ENCODE measurements at places on chromosomes 4 and X.

DNA sequence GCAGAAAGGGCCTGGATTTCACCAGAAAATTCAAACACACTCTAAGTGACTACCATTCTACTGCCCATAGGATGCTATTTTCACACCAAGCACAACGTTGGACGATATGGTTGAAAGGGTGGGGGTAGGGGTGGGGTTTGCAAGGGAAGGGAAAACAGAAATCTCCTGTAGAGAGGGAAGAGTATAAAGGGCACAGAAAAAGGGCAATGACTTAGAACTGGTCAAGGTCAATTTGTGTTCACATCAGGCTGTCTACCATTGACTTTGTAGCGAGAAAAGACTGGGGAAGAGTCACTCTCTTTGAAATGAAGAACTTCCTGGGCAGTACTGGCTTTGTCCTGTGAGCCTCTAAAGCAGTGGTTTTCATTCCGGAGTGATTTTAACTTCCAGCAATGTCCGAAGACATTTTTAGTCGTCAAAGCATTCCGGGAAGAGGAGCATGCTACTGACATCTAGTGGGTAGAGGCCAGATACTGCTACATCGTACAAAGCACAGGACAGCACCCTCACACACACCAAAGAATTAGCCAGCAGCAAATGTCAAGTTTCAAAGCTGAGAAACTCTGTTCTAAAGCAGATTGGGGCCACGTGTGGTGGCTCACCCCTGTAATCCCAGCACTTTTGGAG is 48.4 kb upstream of the SLC7A3 start:
- H3K4me3 ChIP-seq = no peak overlapping the region
- H3K27ac ChIP-seq = no peak overlapping the region
- peaks cover 4% of the 10 kb centered on the region for H3K27me3 ChIP-seq
- no peaks in the 10 kb centered on the region for H3K36me3 ChIP-seq
- no peak for DNase-seq
- peaks cover 2% of the 10 kb centered on the region for H3K4me1 ChIP-seq

DNA sequence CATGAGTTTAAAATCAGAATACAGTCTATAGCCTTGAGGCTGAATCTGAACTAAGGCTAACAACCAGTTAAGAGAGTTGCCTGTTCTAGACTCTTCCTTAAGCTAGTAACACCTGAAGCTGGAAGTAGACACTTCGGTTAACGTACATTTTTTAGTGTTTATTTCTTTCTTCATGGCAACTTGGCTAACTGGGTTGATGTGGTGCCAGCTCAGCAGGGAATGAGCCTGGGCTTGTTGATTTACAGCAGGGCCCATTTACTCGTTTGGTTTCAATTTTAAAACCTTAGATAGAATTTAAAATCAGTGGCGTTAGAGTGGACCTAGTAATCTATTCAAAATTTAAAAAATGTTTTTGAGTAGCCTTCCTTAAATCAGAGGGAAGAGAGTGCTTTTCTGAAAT is 137.6 kb upstream of the ESX1 start:
- DNase-seq = no peak
- H3K36me3 ChIP-seq = no peaks in the 10 kb centered on the region
- no peaks in the 10 kb centered on the region for H3K4me1 ChIP-seq
- H3K4me3 ChIP-seq = no peak overlapping the region
- H3K27me3 ChIP-seq = no peaks in the 10 kb centered on the region

GRCh38 chrX:141278306-141278705 is 36.0 kb upstream of the SPANXC start:
- DNase-seq = no peak
- no peak overlapping the region for H3K4me3 ChIP-seq
- H3K4me1 ChIP-seq = no peaks in the 10 kb centered on the region
- H3K27me3 ChIP-seq = no peaks in the 10 kb centered on the region
- H3K27ac ChIP-seq = no peak overlapping the region

- H3K36me3 ChIP-seq = no peaks in the 10 kb centered on the region
- H3K27me3 ChIP-seq = peaks cover 2% of the 10 kb centered on the region
- no peak overlapping the region for H3K4me3 ChIP-seq
- no peaks in the 10 kb centered on the region for H3K4me1 ChIP-seq
Measured at GRCh38 chrX:21723084-21723483, 34.8 kb downstream of the SMPX start.

DNA sequence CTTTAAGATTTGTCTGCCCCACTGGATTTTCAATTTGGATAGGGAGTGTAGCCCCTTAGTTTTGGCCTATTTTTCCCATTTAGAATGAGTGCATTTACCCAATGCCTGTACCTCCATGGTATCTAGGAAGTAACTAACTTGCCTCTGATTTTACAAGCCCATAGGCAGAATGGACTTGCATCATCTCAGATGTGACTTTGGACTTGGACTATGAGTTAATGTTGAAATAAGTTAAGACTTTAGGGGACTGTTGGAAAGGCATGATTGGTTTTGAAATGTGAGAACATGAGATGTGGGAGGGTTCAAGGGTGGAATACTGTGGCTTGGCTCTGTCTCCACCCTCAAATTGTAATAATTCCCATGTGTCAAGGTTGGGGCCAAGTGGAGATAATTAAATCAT is 2480.2 kb downstream of the PCDH7 start:
- H3K27ac ChIP-seq = no peak overlapping the region
- no peaks in the 10 kb centered on the region for H3K4me1 ChIP-seq
- no peaks in the 10 kb centered on the region for H3K36me3 ChIP-seq
- no peak overlapping the region for H3K4me3 ChIP-seq
- H3K27me3 ChIP-seq = no peaks in the 10 kb centered on the region

DNA sequence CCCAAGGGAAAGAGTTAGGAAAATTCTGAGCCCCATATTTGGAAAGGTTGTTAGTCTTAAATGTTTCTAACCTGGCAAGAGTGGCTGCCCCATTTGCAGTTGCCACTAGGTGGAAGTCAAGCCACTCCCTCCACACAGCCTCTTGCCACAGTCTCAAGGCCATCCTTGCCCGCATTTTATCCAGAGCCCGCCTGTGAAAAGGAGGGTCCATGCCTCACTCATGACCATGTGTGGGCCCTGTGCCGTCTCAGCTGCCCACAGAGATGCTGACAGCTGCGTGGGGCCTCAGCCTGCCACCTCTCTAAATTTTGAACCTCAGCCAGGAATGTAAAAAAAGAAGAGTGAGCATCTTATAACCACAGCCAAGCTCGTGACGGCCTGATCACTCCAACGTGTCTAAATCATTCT is 201.5 kb upstream of the FAM241A start:
- no peak overlapping the region for H3K27ac ChIP-seq
- H3K4me3 ChIP-seq = no peak overlapping the region
- DNase-seq = no peak
- no peaks in the 10 kb centered on the region for H3K36me3 ChIP-seq

DNA sequence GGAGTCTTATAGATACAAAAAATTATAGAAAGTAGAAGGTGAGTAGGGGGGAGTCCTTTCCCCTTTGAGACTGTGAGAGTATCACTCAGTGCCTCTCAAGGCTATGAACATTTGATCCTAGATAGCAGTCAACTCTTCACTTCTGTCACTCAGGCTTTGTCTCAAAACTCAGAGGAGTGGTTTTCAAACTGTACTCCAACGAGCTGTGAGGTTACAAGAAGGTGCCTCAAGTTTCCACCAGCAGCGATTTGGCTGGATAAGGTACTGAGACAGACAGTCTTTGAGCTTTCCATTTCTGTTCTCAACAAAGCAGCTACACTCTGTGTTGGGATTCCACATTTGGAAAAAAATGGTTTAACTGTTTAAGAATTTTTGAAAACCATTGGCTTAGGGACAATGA is 48.0 kb upstream of the NDST3 start:
- H3K4me1 ChIP-seq = no peaks in the 10 kb centered on the region
- H3K4me3 ChIP-seq = no peak overlapping the region
- no peaks in the 10 kb centered on the region for H3K36me3 ChIP-seq
- DNase-seq = no peak
- no peak overlapping the region for H3K27ac ChIP-seq
- no peaks in the 10 kb centered on the region for H3K27me3 ChIP-seq

DNA sequence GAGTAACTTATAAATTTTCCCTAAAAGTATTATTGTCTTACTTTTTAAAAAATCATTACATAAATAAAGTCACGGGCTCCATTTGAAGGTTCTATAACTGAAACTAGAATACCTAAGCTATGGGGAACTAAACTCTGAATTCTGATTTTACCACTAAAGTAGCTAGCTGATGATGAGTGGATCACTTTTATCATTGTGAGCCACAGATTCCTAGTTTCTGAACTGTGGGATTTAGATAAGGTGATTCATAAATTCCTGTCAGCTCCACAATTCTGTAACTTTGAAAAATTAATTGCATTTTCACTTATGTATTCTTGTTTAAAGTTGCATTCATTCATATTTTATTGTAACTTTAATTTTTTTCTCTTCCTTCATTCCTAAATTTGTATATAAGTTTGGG is 540.9 kb downstream of the GBA3 start:
- DNase-seq = no peak
- no peaks in the 10 kb centered on the region for H3K4me1 ChIP-seq
- H3K36me3 ChIP-seq = no peaks in the 10 kb centered on the region
- H3K27ac ChIP-seq = no peak overlapping the region

- peak within 1 kb of the TSS; percentile 83 for H3K27ac ChIP-seq
- peaks cover 2% of the 10 kb centered on the region for H3K36me3 ChIP-seq
- no peaks in the 10 kb centered on the region for H3K27me3 ChIP-seq
Measured at GRCh38 chrX:49878834-49879655, at the start of gene USP27X. USP27X (plus strand) TSS chrX:49879484; CDS start chrX:49880308, 824 bp downstream.
